Hindlimb muscle (tissue), 1 donor: ENCODE measurements at places on chromosomes 2 and 18. TPM values are rescaled to one million over a fixed set of nuclear protein-coding genes. Genes with fewer than 3 reads are reported as not detected.

GRCh38 chr2:70425682-70426301, 123.9 kb upstream of the FAM136A start:
- DNase-seq: no peak

DNA sequence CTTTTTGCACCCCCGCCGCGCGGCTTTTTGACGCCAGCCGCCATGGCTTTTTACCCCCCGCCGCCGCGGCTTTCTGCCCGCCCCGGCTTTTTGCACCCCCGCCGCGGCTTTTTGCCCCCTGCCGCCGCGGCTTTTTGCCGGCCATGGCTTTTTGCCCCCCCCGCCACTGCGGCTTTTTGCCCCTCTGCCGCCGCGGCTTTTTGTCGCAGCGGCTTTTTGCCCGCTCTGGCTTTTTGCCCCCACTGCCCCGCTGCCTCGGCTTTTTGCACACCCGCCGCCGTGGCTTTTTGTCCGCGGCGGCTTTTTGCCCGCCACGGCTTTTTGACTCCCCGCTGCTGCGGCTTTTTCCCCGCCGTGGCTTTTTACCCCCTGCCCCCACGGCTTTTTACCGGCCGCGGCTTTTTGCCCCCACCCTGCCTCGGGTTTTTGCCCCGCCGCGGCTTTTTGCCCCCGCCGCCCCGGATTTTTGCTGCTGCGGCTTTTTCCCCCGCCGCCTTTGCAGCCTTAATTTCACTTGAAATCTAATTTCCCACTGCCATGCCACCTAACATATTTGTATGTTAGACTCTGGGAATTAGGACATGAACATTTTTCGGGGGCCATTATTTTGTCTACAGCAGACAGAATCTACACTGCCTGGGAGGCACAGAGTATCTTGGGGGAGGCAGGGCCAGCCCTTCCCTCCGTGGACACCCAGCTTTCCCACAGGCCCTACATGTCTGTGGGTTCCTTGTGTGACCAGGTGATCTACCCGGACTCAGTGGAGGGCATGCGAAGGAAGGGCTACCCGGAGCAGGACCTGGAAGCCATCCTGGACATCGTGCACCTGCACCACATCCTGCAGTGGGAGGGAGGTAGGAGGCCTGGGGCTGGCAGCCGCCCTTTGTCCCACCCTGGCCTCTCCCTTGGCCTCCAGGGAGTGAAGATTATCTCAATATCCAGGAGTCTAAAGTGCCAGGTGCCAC, 3031.0 kb upstream of the TEKT4 start:
- DNase-seq: no peak

GRCh38 chr2:71688530-71688929, 235.2 kb downstream of the DYSF start:
- DNase-seq: no peak

DHRS9 gene
- polyA plus RNA-seq: 3.0 TPM
